ENCODE measurements at places on chromosomes 12 and 14.

DNA sequence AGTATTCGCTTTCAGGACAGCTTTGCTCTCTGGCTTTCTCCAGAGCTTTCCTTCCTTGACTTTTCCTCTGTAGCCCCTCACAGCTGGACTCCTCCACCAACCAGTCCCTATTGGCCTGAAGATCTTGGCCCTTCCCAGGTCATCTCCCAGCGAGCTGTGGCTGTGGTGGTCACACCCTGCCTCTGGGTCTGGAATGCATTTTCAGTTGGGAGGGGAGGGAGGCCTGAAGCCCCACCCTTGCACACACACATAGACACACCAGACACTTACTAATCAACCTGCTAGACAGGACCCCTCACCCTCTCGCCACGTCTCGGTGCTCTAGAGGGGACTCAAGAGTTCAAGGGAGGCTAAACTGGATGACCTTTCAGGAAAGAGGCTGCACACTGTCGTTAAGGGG, 13.9 kb downstream of the JDP2 start:
- no peak for DNase-seq

DNA sequence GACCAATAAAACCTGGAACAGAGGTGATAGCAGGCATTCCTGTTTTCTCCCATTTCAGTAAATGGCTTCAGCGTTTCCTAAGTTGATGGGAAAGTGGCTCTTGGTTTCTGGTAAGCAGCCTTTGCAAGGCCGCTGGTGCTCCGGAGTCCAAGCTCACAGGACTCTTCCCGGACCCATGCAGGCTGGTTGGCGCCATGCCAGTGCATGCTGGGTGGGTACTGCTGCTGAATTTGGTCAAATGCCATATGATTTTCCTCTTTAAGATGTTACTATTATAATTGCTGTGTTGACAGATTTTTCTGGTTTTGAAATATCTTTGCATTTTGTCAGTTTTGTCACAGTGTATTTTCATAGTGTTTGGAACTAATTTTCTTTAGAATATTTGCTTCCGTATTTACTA, 27.7 kb downstream of the PPP2R5C start:
- no peak for DNase-seq

GRCh38 chr12:52372216-52373154, 5.2 kb upstream of the KRT85 start:
- DNase-seq = peak; percentile 77

- no peak for DNase-seq
These were observed 2.4 kb upstream of the KIF26A start for GRCh38 chr14:104135904-104136471.

- peak; percentile 42 for DNase-seq
These were observed 8.4 kb upstream of the C12orf75 start for GRCh38 chr12:105322070-105322469.

DNA sequence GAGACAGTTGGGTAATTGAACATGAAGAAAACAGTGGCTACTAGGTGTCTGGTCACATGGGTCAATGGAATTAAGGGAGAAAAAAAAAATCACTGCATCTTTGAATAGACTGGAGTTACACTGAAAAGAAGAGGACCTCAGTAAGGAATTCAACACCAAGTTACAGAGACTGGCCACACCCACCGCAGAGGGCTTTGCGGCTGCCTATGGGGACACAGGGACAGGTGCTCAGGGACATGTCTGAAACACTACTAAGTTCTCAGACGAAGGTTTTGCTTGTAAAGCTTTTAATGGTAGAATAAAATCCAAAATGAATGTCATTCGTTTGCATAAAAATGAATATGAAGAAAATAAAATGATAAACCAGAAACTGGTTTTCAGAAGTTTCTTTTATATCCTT, 93.8 kb downstream of the STXBP6 start:
- no peak for DNase-seq

All from MG63 (cell line).